Naive B cell (primary cell): ENCODE measurements at places on chromosomes 7 and 10. TPM values are rescaled to one million over a fixed set of nuclear protein-coding genes. Genes with fewer than 3 reads are reported as not detected.
A peak's percentile ranks its signal among the peaks of the same experiment; 100 is the strongest.

- H3K27ac ChIP-seq, result peak overlapping the region; percentile 93
- H3K36me3 ChIP-seq, result peaks cover 18% of the 10 kb centered on the region
- peak; percentile 31 for DNase-seq
- H3K27me3 ChIP-seq, result no peaks in the 10 kb centered on the region
Observed at GRCh38 chr7:64320547-64321513, 7.1 kb downstream of the ZNF736 start.

GRCh38 chr10:36057180-36057579 lies 415.1 kb upstream of the FZD8 start:
- H3K27me3 ChIP-seq, result no peaks in the 10 kb centered on the region
- H3K4me1 ChIP-seq, result no peaks in the 10 kb centered on the region
- H3K36me3 ChIP-seq, result no peaks in the 10 kb centered on the region
- H3K4me3 ChIP-seq, result no peak overlapping the region

- H3K4me1 ChIP-seq, result no peaks in the 10 kb centered on the region
- DNase-seq, result no peak
- no peak overlapping the region for H3K27ac ChIP-seq
- H3K4me3 ChIP-seq, result no peak overlapping the region
- H3K36me3 ChIP-seq, result no peaks in the 10 kb centered on the region
Observed at GRCh38 chr7:109256762-109257560, 687.3 kb downstream of the DNAJB9 start.

DNA sequence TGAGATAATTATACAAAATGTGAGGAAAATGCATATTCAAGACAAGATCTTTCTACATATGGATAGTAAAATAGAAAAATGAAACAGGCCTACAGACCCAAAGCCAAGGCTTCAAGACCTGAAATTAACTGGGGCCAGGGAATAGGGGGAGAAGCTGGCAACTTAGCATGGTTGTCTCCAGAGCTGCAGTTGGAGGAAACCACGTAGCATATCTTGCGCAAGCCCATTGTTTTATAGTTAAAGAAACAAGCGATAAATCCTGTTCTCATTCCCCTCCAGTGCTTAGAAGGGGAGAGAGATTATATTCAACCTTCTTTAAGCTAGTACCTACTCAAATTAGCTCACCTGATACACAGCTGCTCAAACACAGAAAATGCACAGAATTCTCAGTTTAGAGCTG lies 197.1 kb downstream of the SORCS1 start:
- H3K27ac ChIP-seq, result no peak overlapping the region
- no peak overlapping the region for H3K4me3 ChIP-seq

DNA sequence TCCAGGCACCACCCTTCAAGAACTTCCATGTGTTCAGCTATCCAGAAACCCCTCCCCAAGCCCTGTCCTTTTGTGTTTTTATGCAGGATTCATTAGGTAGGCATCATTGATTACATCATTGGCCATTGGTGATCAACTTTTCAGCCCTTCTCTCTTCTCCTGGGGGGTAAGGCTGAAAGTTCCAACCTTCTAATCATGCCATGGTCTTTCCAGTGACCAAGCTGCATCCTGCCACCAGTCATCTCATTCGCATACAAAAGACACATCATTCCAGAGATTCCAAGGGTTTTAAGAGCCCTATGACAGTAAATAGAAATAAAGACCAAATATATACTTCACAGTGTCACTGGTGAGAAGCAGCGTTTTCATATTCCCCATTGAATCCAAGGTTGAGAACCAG lies 48.2 kb downstream of the DNAJC12 start:
- H3K27me3 ChIP-seq, result peaks cover 7% of the 10 kb centered on the region
- peaks cover 4% of the 10 kb centered on the region for H3K36me3 ChIP-seq
- H3K4me1 ChIP-seq, result peaks cover 10% of the 10 kb centered on the region
- no peak for DNase-seq

GRCh38 chr7:151550656-151551286 lies 31.1 kb upstream of the RHEB start:
- peaks cover 36% of the 10 kb centered on the region for H3K27me3 ChIP-seq
- H3K36me3 ChIP-seq, result no peaks in the 10 kb centered on the region
- H3K27ac ChIP-seq, result no peak overlapping the region

GRCh38 chr7:93092757-93093370 lies 24.9 kb downstream of the SAMD9 start:
- H3K27ac ChIP-seq, result no peak overlapping the region
- peaks cover 13% of the 10 kb centered on the region for H3K27me3 ChIP-seq
- no peak overlapping the region for H3K4me3 ChIP-seq
- no peaks in the 10 kb centered on the region for H3K4me1 ChIP-seq
- H3K36me3 ChIP-seq, result peaks cover 10% of the 10 kb centered on the region
- no peak for DNase-seq

Gene LRIT1
- not detected for polyA plus RNA-seq

- no peak for DNase-seq
- H3K27me3 ChIP-seq, result peaks cover 6% of the 10 kb centered on the region
- H3K4me1 ChIP-seq, result no peaks in the 10 kb centered on the region
- no peak overlapping the region for H3K4me3 ChIP-seq
- H3K27ac ChIP-seq, result no peak overlapping the region
- peaks cover 5% of the 10 kb centered on the region for H3K36me3 ChIP-seq
Observed at GRCh38 chr7:80047032-80047431, 87.6 kb upstream of the GNAI1 start.

GRCh38 chr10:10589540-10590303 lies 427.9 kb upstream of the CELF2 start:
- H3K27ac ChIP-seq, result no peak overlapping the region
- peaks cover 15% of the 10 kb centered on the region for H3K27me3 ChIP-seq

- H3K27ac ChIP-seq, result no peak overlapping the region
- no peaks in the 10 kb centered on the region for H3K36me3 ChIP-seq
- no peak overlapping the region for H3K4me3 ChIP-seq
Observed at GRCh38 chr7:20484356-20484755, 131.1 kb upstream of the ABCB5 start.

Gene CACNA2D1
- not detected for polyA plus RNA-seq

- H3K36me3 ChIP-seq, result no peaks in the 10 kb centered on the region
- no peak for DNase-seq
- H3K27me3 ChIP-seq, result peaks cover 30% of the 10 kb centered on the region
- H3K4me1 ChIP-seq, result no peaks in the 10 kb centered on the region
- no peak overlapping the region for H3K4me3 ChIP-seq
- no peak overlapping the region for H3K27ac ChIP-seq
Observed at GRCh38 chr10:124906551-124907001, 35.3 kb upstream of the ZRANB1 start.

- DNase-seq, result no peak
- peaks cover 78% of the 10 kb centered on the region for H3K27me3 ChIP-seq
- peaks cover 37% of the 10 kb centered on the region for H3K4me1 ChIP-seq
Observed at GRCh38 chr10:123146013-123146893, 1.7 kb upstream of the HMX2 start.

- H3K27ac ChIP-seq, result no peak overlapping the region
- H3K4me3 ChIP-seq, result no peak overlapping the region
- H3K36me3 ChIP-seq, result peaks cover 6% of the 10 kb centered on the region
- H3K4me1 ChIP-seq, result peaks cover 65% of the 10 kb centered on the region
- peak; percentile 11 for DNase-seq
Observed at GRCh38 chr7:37284805-37285231, 163.8 kb downstream of the ELMO1 start.

DNA sequence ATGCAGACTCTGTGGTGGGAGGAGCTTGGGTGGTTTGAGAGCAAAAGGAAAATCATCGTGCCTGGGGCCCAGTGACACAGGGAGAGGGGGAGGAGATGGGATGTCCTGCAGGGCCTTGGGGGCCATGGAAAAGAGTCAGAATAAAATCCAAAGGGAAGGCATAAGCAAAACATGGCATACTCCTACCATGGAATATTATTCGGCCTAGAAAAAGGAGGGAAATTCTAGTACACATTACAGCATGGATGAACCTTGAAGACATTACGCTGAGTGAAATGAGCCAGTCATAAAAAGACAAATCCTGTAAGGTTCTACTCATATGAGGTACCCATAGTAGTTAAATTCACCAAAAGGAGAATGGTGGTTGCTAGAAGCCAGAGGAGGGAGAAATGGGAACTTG lies 38.7 kb downstream of the STRA8 start:
- peaks cover 22% of the 10 kb centered on the region for H3K27me3 ChIP-seq
- no peak overlapping the region for H3K27ac ChIP-seq
- H3K4me3 ChIP-seq, result no peak overlapping the region
- no peaks in the 10 kb centered on the region for H3K36me3 ChIP-seq

GRCh38 chr7:508461-509170 lies 11.0 kb downstream of the PDGFA start:
- H3K27me3 ChIP-seq, result no peaks in the 10 kb centered on the region
- H3K4me3 ChIP-seq, result no peak overlapping the region
- no peaks in the 10 kb centered on the region for H3K36me3 ChIP-seq
